AML-193 (cell line): ENCODE measurements at places on chromosomes 2 and 18.
A peak's percentile ranks its signal among the peaks of the same experiment; 100 is the strongest.

- DNase-seq, result peak; percentile 77
Observed at GRCh38 chr2:84906900-84907714, 1.7 kb downstream of the TMSB10 start.

- no peak for DNase-seq
Observed at GRCh38 chr2:69580486-69580885, 63.1 kb downstream of the AAK1 start.

DNA sequence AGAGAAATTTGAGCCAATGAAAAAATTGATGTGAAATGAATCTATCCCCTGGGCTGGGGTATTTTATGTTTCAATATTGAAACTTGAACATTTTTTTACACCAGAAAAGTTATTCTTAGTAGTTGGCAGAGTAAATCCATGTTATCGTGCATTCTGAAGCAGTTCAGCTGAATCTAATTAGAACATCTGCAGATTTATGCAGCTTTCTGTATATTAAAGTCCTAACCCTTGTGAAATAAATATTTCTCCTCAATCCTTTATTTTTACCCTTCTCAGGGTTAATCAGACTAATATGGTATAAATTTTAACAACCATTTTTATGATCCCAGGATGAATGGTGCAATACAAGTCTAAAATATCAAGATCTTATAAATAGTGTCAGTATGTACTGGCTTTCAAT lies 69.5 kb downstream of the CDH20 start:
- DNase-seq, result no peak

- no peak for DNase-seq
Observed at GRCh38 chr2:110713513-110714362, 18.6 kb upstream of the ACOXL start.

GRCh38 chr18:36162981-36163380 lies 24.3 kb upstream of the MOCOS start:
- DNase-seq, result no peak

DNA sequence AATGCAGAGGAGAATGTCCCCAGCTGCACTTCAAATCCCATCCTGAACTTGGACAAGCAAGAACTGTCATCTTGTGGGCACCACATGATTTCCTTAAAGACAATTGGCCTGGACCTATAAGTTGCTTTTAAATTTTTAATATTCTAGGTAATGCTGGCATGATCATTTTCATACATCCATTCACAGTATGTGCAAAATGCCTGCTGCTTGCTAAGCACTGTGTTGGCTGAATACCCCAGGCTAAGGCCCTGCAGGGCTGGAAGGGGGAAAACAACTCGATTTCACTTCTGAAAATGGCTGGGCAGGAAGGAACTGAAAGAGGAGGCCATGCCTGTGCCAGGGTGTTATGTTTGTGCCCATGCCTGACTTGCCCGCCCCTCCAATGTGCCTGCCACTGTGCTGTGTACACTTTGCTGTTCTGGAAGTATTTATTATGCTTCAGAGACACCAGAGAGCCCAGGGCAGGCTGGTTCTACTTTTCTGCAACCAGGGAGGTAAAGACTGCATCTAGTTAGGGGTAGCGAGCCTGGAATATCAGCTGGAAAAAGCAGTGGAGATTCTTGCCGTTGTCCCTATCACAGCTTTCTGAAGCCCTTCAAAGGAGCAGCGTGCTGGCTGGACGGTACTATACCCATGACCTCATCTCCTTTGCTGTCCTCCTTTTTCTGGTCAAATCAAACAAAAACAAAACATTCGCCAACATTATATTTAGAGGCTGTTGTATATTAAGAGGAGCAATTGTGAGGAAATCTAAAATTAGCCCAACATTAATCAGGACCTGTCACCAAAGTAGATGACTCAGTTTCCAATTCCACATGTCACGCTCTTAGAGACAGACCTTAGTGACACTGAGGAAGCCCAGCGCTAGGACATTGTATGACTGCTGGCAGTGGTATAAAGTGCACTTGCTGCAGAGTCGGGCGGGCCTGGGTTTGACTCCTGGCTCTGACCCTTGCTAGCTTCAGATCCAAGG lies 158.1 kb downstream of the DDX1 start:
- no peak for DNase-seq
